ENCODE measurements at places on chromosomes 1 and 21. TPM values are rescaled to one million over a fixed set of nuclear protein-coding genes. Genes with fewer than 3 reads are reported as not detected.

Gene VASH2
- total RNA-seq = 1.7 TPM

Gene OR2M3
- not detected for total RNA-seq

Gene GPATCH3
- total RNA-seq = 10.4 TPM

Gene ARID1A
- total RNA-seq = 33.6 TPM

Gene CROCC
- 8.2 TPM for total RNA-seq

Gene DMBX1
- 1.1 TPM for total RNA-seq

Gene LCE2A
- total RNA-seq = not detected

Gene CHD1L
- 32.5 TPM for total RNA-seq

Gene RTCA
- total RNA-seq = 23.1 TPM

Gene CFHR1
- 0.23 TPM for total RNA-seq

Gene ARHGAP30
- 0.07 TPM for total RNA-seq

Gene CHRM3
- 0.16 TPM for total RNA-seq

Gene TMEM63A
- 6.4 TPM for total RNA-seq

Gene LRRC53
- not detected for total RNA-seq

Gene FAM163A
- not detected for total RNA-seq

Gene DNALI1
- 0.06 TPM for total RNA-seq

Gene ZNF683
- total RNA-seq = not detected

Gene MAEL
- total RNA-seq = not detected

Gene LY9
- total RNA-seq = 0.18 TPM

Gene NASP
- 103 TPM for total RNA-seq

Gene PPP1R8
- 33.0 TPM for total RNA-seq

Gene CELF3
- not detected for total RNA-seq

Gene CD101
- total RNA-seq = 0.23 TPM

Gene HCRTR1
- total RNA-seq = not detected

Gene IL12RB2
- total RNA-seq = 0.12 TPM

Gene FCGR3A
- total RNA-seq = not detected

Gene TNFRSF25
- 4.9 TPM for total RNA-seq

Gene SLC22A15
- total RNA-seq = 0.94 TPM

Gene CFAP74
- not detected for total RNA-seq

Gene TFAP2E
- 0.31 TPM for total RNA-seq
